ENCODE measurements at places on chromosomes 4 and X. TPM values are rescaled to one million over a fixed set of nuclear protein-coding genes. Genes with fewer than 3 reads are reported as not detected.

GRCh38 chr4:129748991-129749390 is 653.0 kb downstream of the C4orf33 start:
- no peak overlapping the region for H3K4me3 ChIP-seq
- no peak for DNase-seq
- H3K4me1 ChIP-seq = no peaks in the 10 kb centered on the region
- H3K27me3 ChIP-seq = no peaks in the 10 kb centered on the region

DNA sequence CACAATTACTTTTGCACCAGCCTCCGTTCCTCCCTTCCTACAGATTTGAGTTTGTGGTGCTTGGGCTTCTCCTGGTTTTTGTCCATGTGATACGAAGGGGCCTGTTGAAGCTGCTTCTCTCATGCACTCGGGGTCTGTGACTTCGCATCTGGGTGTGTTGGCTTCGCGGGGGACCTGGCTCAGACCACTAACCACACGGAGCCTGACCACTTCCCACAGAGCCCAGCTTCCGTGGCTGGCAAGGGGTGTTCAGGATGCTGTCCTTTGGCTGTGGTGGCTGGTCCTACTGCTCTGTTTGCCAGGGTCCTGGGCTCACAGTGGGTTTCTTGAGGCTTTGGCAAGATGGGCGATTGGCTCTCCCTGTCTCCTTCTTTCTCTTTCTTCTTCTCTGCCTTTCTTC is 19.8 kb upstream of the XG start:
- DNase-seq = no peak
- H3K27me3 ChIP-seq = no peaks in the 10 kb centered on the region
- no peak overlapping the region for H3K4me3 ChIP-seq
- no peak overlapping the region for H3K27ac ChIP-seq
- peaks cover 5% of the 10 kb centered on the region for H3K36me3 ChIP-seq

- no peak overlapping the region for H3K27ac ChIP-seq
- H3K36me3 ChIP-seq = no peaks in the 10 kb centered on the region
- H3K27me3 ChIP-seq = no peaks in the 10 kb centered on the region
- H3K4me3 ChIP-seq = no peak overlapping the region
- no peaks in the 10 kb centered on the region for H3K4me1 ChIP-seq
Observed at GRCh38 chr4:119039779-119040178, 95.9 kb upstream of the MYOZ2 start.

- no peak overlapping the region for H3K4me3 ChIP-seq
- H3K27me3 ChIP-seq = no peaks in the 10 kb centered on the region
- H3K4me1 ChIP-seq = no peaks in the 10 kb centered on the region
- DNase-seq = peak; percentile 29
- H3K36me3 ChIP-seq = no peaks in the 10 kb centered on the region
- H3K27ac ChIP-seq = no peak overlapping the region
Observed at GRCh38 chrX:285076-285677, 4.0 kb downstream of the PLCXD1 start.

DNA sequence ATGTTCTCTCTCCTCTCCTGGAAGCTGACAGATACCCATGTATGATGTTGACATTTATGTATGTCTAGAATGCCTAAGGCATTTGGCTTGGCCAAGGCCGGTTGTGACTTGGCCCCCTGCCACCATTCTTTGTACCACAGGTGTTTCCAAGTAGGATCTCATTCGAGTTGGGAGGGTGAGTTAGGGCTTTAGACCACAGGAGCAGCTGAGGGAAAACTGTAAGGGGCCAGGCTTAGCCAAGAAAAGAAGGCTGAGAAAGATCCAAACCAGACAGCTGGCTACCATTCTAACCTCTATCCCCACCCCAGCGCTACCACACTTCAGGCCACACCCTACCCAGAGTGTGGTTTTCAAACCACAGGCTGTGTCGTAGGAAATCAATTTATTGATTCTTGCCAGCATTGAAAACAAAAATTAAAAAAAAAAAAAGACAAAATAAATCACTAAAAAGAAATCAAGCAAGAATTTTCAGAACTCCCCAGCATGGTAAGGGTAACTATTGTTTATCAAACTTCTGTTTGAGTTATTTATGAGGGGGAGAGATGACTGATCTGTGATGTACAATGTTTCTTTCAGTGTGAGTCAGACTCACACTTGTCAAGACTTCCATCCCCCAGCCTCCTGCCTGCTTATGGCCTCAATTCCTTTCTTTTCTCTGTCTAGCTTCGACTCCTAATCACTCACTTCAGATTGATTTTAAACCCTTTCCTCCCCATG is 9.9 kb downstream of the TMSB4X start:
- H3K4me1 ChIP-seq = peaks cover 15% of the 10 kb centered on the region
- H3K36me3 ChIP-seq = no peaks in the 10 kb centered on the region
- no peaks in the 10 kb centered on the region for H3K27me3 ChIP-seq

GRCh38 chr4:17132226-17132625 is 233.8 kb upstream of the LDB2 start:
- no peak overlapping the region for H3K4me3 ChIP-seq
- no peaks in the 10 kb centered on the region for H3K27me3 ChIP-seq
- H3K27ac ChIP-seq = no peak overlapping the region
- no peaks in the 10 kb centered on the region for H3K4me1 ChIP-seq
- no peaks in the 10 kb centered on the region for H3K36me3 ChIP-seq

- no peak for DNase-seq
- no peak overlapping the region for H3K4me3 ChIP-seq
- H3K27me3 ChIP-seq = no peaks in the 10 kb centered on the region
Observed at GRCh38 chrX:153770601-153771414, 6.8 kb downstream of the PLXNB3 start.

- H3K36me3 ChIP-seq = no peaks in the 10 kb centered on the region
- H3K4me3 ChIP-seq = no peak overlapping the region
- no peaks in the 10 kb centered on the region for H3K27me3 ChIP-seq
- H3K4me1 ChIP-seq = no peaks in the 10 kb centered on the region
- H3K27ac ChIP-seq = no peak overlapping the region
Observed at GRCh38 chr4:14768449-14768848, 233.8 kb upstream of the CPEB2 start.

DNA sequence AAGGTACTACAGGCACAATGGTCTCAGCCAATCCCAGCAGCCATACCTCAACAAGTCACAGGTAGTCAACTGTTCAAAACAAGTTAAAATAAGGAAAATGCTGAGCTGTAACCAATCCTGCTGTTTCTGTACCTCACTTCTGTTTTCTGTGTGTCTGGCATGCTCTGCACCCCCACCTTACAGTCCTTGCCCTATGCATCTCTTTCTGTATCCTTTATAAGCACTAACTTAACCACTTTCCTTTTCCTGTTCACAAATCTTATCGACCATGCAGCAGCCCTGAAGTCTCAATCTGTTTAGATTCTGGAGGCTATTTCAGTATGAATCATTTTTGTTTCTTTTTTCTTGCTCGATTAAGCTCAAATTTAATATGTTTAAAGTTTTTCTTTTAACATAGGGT is 12.5 kb upstream of the FAM13A start:
- DNase-seq = no peak
- H3K36me3 ChIP-seq = no peaks in the 10 kb centered on the region
- no peak overlapping the region for H3K27ac ChIP-seq
- H3K27me3 ChIP-seq = no peaks in the 10 kb centered on the region
- no peak overlapping the region for H3K4me3 ChIP-seq

DNA sequence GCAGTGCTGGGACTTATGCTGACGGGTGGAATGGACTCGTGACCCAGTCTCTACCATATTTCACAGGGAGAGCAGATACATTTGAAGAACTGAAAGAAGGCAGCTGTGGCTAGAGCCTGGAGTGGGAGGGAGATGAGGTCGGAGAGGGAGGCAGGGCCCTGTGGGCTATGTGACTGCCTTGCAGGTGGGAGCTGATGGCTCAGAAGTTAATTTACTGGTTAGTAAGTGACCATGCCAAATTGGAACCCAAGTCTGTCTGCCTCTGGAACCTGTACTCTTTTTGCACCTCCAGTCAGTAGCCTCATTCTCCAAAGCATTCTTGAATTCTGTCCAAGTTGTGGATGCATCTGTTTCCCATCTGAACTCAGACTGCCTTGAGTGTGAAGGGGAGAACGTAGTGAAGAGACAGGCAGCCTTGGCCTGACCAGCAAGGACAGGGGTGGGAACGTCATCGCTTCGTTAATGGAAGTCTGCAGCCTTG is 92.3 kb downstream of the REPS2 start:
- no peaks in the 10 kb centered on the region for H3K27me3 ChIP-seq

DNA sequence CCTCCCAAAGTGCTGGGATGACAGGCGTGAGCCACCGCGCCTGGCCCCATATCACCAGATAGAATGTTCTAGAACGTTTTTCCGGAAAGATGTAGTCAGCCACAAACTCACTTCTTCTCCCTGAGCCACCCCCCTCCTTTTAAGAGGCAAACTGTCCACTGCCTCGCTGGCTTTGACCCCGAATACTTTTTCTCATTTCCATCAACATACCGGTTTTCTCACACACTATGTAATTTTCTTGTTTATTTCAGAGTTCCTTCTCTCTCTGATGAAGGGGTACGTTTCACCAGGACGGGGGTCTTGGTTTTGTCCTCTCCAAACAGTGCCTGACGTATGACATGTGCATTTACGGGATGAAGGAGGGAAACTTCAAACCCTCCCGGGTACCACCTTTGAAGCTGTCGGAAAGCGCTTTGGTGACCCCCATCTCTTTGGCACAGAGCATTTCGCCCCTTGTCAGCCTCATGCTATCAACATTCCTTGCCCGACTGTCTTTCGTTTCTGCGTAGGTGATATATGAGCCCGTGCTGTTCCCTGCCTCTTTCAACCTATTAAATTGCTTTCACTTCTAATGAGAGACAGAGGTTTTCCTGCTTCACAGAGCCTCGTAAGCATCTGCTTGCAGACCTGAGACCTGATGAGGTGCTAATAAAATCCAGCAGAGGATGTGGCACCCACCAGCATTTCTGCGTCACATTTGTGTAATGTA is 73.8 kb downstream of the CRLF2 start:
- H3K4me3 ChIP-seq = no peak overlapping the region
- H3K4me1 ChIP-seq = no peaks in the 10 kb centered on the region
- no peaks in the 10 kb centered on the region for H3K27me3 ChIP-seq
- no peak for DNase-seq

DNA sequence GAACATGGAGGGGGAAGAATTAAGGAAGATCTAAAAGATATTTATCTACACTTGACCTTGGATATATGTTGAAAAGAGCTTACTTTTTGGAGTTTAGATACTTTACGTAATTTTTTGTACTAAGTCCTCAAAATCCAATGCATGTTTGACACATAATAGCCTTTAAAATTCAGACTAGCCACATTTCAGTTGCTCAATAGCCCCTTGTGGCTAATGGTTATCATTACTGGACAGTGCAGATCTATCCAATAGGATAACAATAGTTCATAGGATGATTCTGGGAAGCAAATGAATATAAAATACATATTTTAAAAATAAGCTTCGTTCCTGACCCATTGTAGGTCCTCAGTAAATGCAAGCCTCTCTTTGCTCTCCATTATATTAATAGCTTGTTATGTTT is 13.8 kb downstream of the AP1AR start:
- no peak for DNase-seq
- H3K4me1 ChIP-seq = no peaks in the 10 kb centered on the region
- H3K36me3 ChIP-seq = no peaks in the 10 kb centered on the region
- no peak overlapping the region for H3K4me3 ChIP-seq
- no peak overlapping the region for H3K27ac ChIP-seq
- H3K27me3 ChIP-seq = no peaks in the 10 kb centered on the region

- H3K36me3 ChIP-seq = no peaks in the 10 kb centered on the region
- no peak for DNase-seq
- H3K4me3 ChIP-seq = no peak overlapping the region
Observed at GRCh38 chr4:25011135-25011866, 19.4 kb downstream of the LGI2 start.

GRCh38 chr4:36054694-36055422 is 189.5 kb downstream of the ARAP2 start:
- no peaks in the 10 kb centered on the region for H3K27me3 ChIP-seq
- no peak for DNase-seq
- H3K27ac ChIP-seq = no peak overlapping the region
- H3K36me3 ChIP-seq = no peaks in the 10 kb centered on the region
- no peak overlapping the region for H3K4me3 ChIP-seq

GRCh38 chr4:168734703-168735678 is 238.1 kb downstream of the PALLD start:
- no peak overlapping the region for H3K4me3 ChIP-seq
- H3K27ac ChIP-seq = no peak overlapping the region
- no peaks in the 10 kb centered on the region for H3K4me1 ChIP-seq
- H3K27me3 ChIP-seq = no peaks in the 10 kb centered on the region

DNA sequence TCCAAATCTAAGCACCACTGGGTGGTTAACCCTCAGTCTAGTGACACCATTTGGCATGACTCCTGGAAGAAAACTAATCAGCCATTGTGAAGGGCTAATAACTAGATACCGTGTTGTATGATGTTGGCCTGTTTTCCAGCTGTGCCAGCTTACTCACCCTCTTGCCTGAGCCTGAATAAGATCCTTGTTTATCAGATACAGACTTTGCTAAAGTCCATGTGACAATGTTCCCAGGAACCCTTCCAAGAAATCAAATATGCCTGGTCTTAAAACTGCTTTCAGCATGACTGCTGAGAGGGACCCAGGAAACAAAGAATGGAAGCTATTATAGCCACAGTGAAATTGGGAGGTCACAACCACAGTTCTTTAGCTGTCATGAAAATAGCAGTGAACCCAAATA is 640.8 kb upstream of the INTU start:
- H3K27ac ChIP-seq = no peak overlapping the region
- no peak for DNase-seq
- no peaks in the 10 kb centered on the region for H3K36me3 ChIP-seq
- H3K4me3 ChIP-seq = no peak overlapping the region

- peaks cover 7% of the 10 kb centered on the region for H3K36me3 ChIP-seq
- no peaks in the 10 kb centered on the region for H3K27me3 ChIP-seq
- H3K27ac ChIP-seq = no peak overlapping the region
- DNase-seq = no peak
- H3K4me1 ChIP-seq = peaks cover 39% of the 10 kb centered on the region
- no peak overlapping the region for H3K4me3 ChIP-seq
Observed at GRCh38 chr4:153241970-153242838, 38.0 kb downstream of the TRIM2 start.

Gene FRMPD3
- 0.06 TPM for total RNA-seq

Gene XG
- not detected for total RNA-seq

Gene AFM
- total RNA-seq = 0.08 TPM

Gene PRDM8
- 1.5 TPM for total RNA-seq

Gene WWC2
- total RNA-seq = 19.4 TPM

Gene L1CAM
- total RNA-seq = 0.98 TPM

Gene SPOCK3
- total RNA-seq = 0.28 TPM

Gene NPY5R
- total RNA-seq = 0.69 TPM

Gene NAP1L5
- 0.94 TPM for total RNA-seq
